NCI-H1092 (cell line): ENCODE measurements at places on chromosomes 2 and 18.

DNA sequence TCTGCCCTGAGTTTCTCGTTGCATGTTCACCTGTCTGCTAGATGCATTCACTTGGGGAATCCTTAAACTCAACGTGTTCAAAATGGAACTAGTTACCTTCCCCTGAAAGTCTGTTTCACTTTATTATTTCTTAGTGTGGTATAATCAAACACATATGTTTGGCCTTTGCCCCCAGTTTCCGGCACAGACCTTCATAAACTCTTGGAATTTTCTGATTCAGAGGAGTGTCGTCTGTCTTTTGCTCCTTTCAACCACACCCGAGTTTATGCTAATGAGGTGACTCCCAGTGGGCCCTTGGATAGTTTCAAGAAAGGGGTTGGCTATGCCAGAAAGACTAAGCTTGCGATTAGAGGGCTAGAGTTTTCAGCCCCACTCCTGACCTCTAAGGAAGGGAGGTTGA, 198.9 kb downstream of the CDCA7 start:
- no peak for DNase-seq

GRCh38 chr2:34093790-34094189, 494.7 kb upstream of the FAM98A start:
- no peak for DNase-seq

- no peak for DNase-seq
These were observed 85.6 kb downstream of the SMIM21 start for GRCh38 chr18:75341897-75342296.

- DNase-seq = no peak
These were observed 105.9 kb upstream of the AQP4 start for GRCh38 chr18:26971409-26971808.

GRCh38 chr18:68219872-68220271, 495.0 kb downstream of the TMX3 start:
- no peak for DNase-seq

GRCh38 chr2:62196278-62196901, 475 bp downstream of the B3GNT2 start:
- no peak for DNase-seq

DNA sequence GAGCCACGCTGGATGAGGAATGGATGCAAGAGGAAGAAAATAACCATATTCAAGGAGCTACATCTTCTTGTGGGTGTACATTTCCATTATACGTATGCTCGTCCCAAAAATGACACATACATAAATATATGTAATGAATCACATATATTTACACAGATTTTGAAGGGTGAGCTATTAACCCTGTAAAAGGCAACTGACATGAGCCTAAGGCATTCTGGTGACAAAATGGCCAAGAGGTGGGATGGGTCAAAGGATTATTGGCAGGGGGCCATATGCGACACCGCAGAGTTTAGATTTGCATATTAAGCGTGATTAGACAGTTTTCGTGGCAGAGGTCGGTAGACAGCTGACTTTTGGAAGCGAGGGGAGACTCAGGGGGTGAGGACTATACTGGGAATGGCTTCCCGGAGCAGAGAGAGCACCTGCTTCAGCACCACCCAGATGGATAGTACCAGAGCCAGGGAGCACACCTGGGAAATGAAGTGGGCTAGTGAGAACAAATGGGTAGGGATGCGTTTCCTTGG, 431 bp upstream of the CNRIP1 start:
- peak; percentile 39 for DNase-seq

GRCh38 chr2:238094438-238095022, 5.6 kb upstream of the ESPNL start:
- no peak for DNase-seq

GRCh38 chr2:196268025-196268424, 96.6 kb upstream of the STK17B start:
- DNase-seq = no peak

DNA sequence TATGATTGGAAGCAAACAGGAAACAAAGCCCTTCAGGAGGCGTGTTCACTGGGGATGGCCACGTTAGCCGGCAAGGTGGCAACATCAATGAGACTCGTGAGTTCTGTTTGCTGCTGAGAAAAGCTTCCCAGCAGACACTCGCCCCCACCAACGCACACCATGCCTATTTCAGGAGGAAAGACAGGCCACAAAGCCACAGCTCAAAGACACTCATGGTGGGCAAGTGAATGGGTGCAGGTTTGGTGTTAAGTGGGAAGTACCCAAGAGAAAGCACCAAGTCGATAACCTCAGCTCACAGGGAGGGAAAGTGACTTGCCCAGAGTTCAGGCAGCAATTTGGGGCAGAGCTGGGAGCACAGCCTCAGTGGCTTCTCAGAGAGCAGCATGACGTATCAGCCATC, 10.5 kb upstream of the MTERF4 start:
- DNase-seq = no peak
